EH (cell line): ENCODE measurements at places on chromosomes 11 and 22.

DNA sequence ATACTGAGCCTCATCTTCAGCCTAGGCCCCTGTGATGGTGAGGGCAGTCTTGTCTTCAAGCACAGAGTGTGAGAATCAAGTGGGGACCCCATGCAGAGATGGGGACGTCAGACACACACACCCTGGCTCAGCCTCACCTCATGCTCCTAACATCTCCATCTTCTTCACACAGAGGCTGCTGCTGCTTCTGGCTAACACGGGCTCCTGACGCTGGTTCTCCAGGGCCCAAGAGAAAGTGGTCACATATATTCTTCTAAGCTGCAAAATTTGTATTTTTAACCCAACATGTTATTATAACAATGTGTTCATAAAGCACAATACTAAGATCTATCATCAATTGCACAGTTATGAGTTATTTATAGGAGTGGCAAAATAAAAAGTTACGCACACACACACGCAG, 101.2 kb downstream of the VPREB1 start:
- DNase-seq: no peak

DNA sequence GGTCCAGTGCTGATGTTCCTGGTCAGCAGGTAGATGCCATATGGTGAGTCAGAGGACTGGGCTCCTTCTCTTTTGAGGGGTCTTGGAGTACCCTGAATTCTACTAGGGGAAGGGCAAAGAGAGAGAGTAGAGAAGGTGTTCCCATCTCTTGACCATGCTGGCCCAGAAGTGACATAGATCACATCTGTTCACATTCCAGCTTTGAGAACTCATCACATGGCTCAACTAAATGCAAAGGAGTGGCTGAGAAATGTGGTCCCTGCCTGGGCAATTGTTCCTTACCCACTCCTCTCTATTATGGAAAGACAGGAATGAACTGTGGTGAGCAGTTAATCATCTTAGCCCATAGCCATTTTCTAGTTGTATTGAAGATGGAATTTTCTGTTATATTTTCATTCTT, 105.4 kb upstream of the TIMP3 start:
- no peak for DNase-seq

DNA sequence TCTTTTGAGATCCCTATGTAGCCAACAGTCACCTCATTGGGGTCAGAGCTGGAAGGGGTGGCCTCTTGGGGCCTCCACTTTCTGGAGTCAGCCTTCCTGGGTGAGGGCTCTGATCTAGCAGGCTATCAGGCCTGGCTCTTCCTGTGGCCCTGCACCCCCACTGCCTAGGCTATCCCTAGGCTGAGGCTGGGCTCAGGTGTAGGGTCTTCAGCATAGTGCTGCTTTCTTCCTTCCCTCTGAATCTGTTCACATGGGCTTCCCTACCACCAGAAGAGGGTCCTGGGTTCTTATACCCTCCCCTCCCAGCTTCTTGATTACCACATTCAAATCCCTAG, 456 bp upstream of the SPI1 start:
- no peak for DNase-seq

GRCh38 chr11:77147668-77148321, 19.7 kb downstream of the MYO7A start:
- DNase-seq: no peak

- DNase-seq: no peak
These were observed 16.9 kb downstream of the CDPF1 start for GRCh38 chr22:46233231-46233630.

DNA sequence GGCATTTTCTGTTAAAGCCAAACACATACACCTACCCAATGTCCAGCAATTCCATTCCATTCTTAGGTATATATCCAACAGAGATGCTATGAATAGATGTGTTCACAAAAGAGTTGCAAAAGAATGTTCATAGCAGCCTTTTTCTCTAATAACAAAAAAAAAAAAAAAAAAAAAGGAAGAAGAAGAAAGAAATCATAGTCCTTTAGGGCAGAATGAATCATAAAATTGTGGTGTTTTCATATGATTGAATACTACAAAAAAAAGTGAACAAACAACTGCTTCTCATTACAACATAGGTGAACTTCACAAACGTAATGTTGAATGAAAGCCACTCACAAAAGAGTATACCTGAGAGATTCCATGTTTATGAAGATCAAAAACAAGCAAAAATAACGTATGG, 66.8 kb upstream of the GRK3 start:
- no peak for DNase-seq

GRCh38 chr11:9653871-9654270, 10.0 kb upstream of the SWAP70 start:
- DNase-seq: no peak

- DNase-seq: no peak
These were observed 342.1 kb upstream of the SYN3 start for GRCh38 chr22:33400061-33400840.
